ENCODE measurements at places on chromosomes 2 and 18. TPM values are rescaled to one million over a fixed set of nuclear protein-coding genes. Genes with fewer than 3 reads are reported as not detected.

GRCh38 chr2:97932975-97933662 lies 62.6 kb downstream of the TMEM131 start:
- no peaks in the 10 kb centered on the region for H3K27me3 ChIP-seq
- no peak for DNase-seq
- H3K4me1 ChIP-seq = peaks cover 60% of the 10 kb centered on the region
- H3K4me3 ChIP-seq = no peak overlapping the region
- H3K27ac ChIP-seq = no peak overlapping the region
- H3K36me3 ChIP-seq = peaks cover 3% of the 10 kb centered on the region

Gene LIPG
- total RNA-seq = 0.71 TPM

GRCh38 chr2:31170071-31170698 lies 31.9 kb upstream of the GALNT14 start:
- DNase-seq = peak; percentile 73
- peaks cover under 1% of the 10 kb centered on the region for H3K4me1 ChIP-seq
- H3K27ac ChIP-seq = no peak overlapping the region
- H3K36me3 ChIP-seq = no peaks in the 10 kb centered on the region

Gene CNNM3
- total RNA-seq = 19.2 TPM

- no peak for DNase-seq
- H3K27ac ChIP-seq = no peak overlapping the region
- no peaks in the 10 kb centered on the region for H3K36me3 ChIP-seq
- no peak overlapping the region for H3K4me3 ChIP-seq
Measured at GRCh38 chr2:205141381-205141780, 540.9 kb upstream of the NRP2 start.

DNA sequence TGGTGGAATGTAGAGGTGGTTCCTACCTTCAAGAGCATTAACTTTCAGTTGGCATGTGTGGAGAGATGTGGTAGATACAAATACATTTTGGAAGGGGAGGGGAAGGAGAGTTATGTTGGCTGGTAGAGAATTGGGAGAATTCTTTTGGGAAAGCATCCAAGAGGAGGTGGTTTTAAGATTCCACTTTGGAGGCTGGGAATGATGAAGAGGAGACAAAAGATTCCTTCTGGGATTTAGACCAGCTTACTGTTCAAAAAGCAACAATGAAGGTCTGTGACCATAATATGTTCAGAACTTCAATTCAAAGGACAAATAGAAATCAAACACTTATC lies 120.8 kb upstream of the FOSL2 start:
- H3K4me3 ChIP-seq = no peak overlapping the region
- DNase-seq = no peak
- peaks cover 56% of the 10 kb centered on the region for H3K4me1 ChIP-seq
- no peaks in the 10 kb centered on the region for H3K27me3 ChIP-seq

GRCh38 chr2:36696533-36696932 lies at the start of gene VIT:
VIT (plus strand) TSS chr2:36696707; CDS start chr2:36716371, 19,664 bp downstream.
- DNase-seq = no peak
- peak within 1 kb of the TSS; percentile 38 for H3K27ac ChIP-seq
- no peaks in the 10 kb centered on the region for H3K36me3 ChIP-seq
- peaks cover 2% of the 10 kb centered on the region for H3K4me1 ChIP-seq
- no peak within 1 kb of the TSS for H3K4me3 ChIP-seq
- H3K27me3 ChIP-seq = peaks cover 4% of the 10 kb centered on the region

Gene RAB17
- total RNA-seq = 0.30 TPM

Gene SULT1C4
- total RNA-seq = not detected

GRCh38 chr2:98775146-98775986 lies 44.4 kb upstream of the MGAT4A start:
- no peaks in the 10 kb centered on the region for H3K36me3 ChIP-seq
- no peak overlapping the region for H3K27ac ChIP-seq
- no peak overlapping the region for H3K4me3 ChIP-seq
- H3K4me1 ChIP-seq = peaks cover 38% of the 10 kb centered on the region
- no peaks in the 10 kb centered on the region for H3K27me3 ChIP-seq

- H3K4me3 ChIP-seq = peak overlapping the region; percentile 21
- peaks cover 33% of the 10 kb centered on the region for H3K4me1 ChIP-seq
- peaks cover 3% of the 10 kb centered on the region for H3K27me3 ChIP-seq
- no peaks in the 10 kb centered on the region for H3K36me3 ChIP-seq
- peak overlapping the region; percentile 83 for H3K27ac ChIP-seq
Measured at GRCh38 chr2:39513641-39514094, 76.6 kb upstream of the MAP4K3 start.

Gene SNED1
- 0.78 TPM for total RNA-seq

- peaks cover 35% of the 10 kb centered on the region for H3K36me3 ChIP-seq
- H3K4me3 ChIP-seq = no peak overlapping the region
- peaks cover 2% of the 10 kb centered on the region for H3K27me3 ChIP-seq
- H3K27ac ChIP-seq = no peak overlapping the region
Measured at GRCh38 chr2:181895818-181896217, 4.3 kb downstream of the ITPRID2 start.

All from activated CD4-positive, alpha-beta T cell treated with anti-CD3 and anti-CD28 coated beads for 36 hours (primary cell).